CD4-positive, alpha-beta T cell (primary cell): ENCODE measurements at places on chromosomes 5 and 9.

- DNase-seq, result no peak
Measured at GRCh38 chr5:61840361-61840760, 465.6 kb upstream of the KIF2A start.

DNA sequence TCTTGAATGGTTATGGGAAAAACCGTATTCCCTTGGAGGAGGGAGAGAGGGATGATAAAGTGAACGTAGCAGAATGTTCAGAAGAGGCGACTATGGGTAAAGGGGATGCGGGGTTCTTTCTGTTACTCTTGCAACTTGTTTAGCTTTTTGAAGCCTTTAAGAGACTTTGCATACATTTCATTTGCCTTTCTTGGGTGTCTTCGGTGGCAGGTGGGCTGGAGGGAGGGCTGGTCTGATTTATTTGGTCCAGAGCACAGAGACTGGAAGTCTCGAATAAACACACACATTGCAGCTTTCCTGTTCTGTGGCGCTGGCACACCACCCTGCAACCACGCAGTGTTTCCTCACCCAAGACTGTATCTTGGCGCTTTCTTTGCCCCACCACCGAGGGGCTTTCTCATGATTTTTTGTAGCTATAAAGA, 23.2 kb downstream of the TTF1 start:
- DNase-seq, result no peak

DNA sequence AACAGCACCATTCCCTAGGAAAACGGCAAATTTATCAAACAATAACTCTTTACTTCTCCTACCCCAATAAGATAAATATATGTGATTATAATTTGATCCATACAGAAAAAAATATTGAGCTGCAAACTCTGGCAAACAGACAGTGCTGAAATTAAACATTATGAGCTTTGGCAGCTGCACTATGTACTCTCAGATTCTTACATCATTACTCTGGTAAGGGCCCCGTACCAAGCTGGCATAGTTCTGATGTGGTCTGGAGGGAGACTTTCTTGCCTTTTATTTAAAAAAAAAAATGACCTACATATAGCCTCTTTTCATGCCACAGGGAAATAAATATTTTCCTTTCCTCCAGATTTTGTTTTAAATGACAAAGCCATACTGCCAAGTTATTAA, 95.0 kb downstream of the NR6A1 start:
- DNase-seq, result no peak

DNA sequence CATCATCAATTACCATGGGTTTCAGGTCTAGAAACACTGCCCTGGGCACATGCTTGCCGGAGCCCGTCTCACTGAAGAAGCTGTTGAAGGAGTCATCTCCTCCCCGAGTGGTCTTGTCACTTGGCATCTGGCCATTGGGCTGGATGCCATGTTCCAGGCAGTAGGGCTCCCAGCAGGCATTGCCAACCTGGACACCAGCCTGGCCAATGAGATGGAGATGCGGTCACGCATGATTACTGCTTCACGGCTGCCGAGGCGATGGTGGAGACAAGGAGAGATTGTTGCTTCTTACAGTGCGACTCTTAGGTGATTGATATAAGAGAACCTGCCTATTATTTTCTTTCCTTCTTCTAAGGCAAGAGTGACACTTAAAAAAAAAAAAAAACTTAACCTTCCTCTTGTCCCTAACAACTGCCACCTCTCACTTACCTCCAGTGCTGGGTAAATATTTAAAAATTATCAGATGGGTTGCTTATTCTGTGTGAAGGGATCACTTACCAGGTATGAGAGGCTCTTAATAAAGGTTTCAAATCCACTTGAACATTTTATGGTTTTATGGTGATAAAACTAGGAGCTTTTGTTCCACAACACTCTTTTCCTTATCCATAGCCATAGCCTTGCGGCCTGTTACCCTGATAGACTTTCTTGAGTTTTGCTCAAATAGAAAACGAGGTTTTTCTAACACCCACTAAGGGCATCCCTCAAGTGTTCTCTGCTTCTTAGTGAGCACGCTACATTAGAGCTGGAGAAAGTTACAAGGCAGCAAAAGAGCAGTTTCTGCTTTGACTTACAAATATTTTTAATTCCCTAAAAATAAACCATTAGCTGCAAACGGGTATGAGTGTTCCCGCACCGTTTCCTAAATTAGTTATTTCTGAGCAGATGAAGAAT, 41.2 kb downstream of the NIM1K start:
- DNase-seq, result no peak

GRCh38 chr5:103469288-103470040, 93.1 kb downstream of the NUDT12 start:
- DNase-seq, result no peak

DNA sequence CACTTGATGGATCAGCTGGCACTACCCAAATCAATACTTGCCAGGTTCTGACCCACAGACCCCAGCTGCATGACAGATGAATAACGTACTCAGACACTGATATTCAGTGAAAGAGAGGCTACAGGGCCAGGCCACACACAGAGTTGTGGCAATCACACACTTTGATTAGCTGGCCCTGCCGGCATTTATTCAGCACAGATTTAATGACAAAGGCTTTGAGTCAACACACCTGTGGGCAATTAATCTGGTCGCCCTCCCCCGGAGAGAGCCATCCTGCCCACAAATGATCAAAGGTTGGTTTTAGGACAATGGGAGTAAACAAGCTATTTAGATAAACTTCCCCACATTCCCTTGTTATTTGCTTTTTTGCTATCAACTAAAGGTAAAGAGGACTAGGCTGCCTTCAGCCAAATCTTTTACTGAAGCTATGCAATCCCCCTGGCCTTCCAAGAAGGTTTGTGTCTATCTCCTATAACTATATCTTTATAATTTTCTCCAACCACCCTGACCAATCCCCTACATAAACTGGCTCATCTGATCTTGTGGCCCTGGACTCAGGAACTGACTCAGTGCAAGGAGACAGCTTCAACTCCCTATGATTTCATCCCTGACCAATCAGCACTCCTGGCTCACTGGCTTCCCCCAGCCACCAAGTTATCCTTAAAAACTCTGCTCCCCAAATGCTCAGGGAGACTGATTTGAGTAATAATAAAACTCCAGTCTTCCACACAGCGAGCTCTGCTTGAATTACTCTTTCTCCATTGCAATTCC, 12.7 kb upstream of the TRIM32 start:
- DNase-seq, result no peak

GRCh38 chr5:59843511-59844213, 49.9 kb downstream of the PDE4D start:
- DNase-seq, result no peak

DNA sequence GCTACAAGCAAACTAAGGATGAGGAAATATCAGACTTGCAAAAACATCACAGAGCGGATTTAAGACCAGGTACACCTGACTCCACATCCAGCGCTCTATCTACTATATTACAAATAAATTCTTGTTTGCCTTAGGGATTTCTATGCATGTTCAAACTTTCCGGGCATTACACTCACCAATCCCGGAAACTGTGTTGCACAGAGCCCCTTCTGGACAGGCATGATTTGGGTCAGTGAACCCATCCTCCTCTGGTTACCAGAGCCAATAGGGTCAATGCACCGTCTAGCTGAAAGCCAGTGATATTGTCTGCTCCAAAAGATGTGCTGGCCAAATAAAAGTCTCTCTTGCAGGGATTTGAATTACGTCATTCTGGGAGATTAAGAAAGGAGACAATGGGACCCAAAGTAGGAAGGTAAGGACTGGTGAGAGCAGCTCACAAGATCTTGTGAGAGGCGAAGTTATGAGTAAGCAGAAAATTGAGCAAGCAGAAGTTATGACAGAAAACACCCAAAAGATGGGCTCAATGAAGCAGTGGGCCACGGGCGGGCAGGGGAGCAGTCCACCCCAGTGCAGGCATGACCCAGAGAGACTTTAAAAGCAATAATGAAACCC, 155.8 kb upstream of the RAI14 start:
- DNase-seq, result no peak

GRCh38 chr5:77452351-77452750, 39.8 kb downstream of the WDR41 start:
- DNase-seq, result no peak

- DNase-seq, result no peak
Measured at GRCh38 chr5:36452424-36453006, 150.8 kb upstream of the RANBP3L start.

DNA sequence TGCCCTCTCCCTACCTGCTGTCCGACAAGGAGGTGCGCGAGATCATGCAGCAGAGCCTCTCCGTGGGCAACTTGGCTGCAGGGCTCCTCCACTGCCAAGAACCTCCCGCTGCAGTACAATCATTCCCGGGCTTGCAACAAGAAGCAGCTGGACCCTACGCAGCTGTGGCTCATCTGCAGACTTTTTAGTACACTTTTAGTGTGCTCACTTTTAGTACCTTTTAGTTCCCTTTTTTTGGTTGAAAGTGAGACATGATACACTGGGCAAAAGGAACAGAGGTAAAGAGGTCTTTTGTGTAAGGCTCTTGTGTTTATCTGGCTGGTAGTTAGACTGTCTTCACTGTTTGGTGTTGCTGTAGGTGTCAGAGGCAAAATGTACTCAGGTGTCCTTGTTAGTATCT, 58.1 kb upstream of the SPTLC1 start:
- DNase-seq, result no peak

- DNase-seq, result no peak
Measured at GRCh38 chr5:125176005-125176390, 429.6 kb upstream of the ZNF608 start.

DNA sequence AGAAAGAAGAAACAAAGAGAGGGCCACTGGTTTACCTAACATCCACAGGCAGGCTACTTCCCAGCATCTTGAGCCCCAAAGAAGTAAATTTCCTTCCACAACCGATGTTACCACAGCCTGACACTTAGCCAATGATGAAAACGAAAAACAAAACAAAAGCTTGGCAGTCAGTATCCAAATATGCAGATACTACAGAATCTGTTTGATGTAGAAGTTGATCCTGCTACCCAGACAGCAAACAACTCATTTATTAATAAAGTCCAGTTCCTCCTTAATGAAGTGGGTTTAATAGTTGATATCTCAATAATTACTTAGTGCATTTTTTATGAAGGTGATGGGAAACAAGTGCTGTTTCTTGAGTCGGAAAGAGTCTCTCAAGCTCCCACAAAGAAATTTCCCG, 67.1 kb upstream of the GABRP start:
- no peak for DNase-seq

DNA sequence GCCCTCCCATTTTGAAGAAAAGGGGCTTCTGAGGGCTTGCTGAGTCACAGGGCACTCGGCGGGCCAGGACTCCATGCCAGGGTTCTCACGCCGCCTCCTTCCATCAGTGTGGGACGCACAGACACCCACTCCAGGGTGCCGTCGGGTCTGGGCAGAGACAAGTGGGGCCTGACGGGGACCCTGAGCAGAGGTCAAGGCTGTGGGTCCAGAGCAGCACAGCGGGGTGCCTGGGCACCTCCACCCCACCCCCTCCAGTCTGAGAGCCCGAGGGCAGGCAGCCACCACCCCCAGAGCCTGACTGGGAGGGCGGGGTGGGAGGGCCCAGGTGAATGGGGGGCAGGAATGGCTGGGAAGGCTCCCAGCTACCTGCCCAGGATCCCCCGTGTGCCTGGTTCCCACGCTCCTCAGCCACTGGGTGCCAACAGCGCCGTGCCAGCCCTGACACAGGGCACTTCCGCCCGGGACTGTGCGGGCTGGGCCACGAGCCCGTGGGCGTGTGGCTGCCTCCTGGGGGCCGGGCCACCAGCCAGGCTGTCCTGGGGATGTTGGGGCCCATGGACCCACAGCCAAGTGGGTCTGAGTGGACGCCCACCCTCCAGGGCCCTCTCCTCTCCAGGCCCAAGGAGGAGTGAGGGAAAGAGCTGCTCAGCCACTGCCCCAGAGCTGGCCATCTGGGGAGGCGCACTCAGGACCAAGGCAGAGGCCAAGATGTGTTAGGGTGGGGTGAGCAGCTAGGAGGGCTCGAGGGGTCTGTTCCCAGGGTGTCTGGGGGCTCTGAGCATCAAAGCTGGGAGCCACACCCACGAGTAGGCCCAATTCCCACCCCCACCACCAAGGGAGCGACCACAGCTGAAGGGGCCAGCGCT, 10.1 kb upstream of the NRARP start:
- no peak for DNase-seq

- no peak for DNase-seq
Measured at GRCh38 chr5:6593148-6594016, 39.5 kb downstream of the NSUN2 start.

DNA sequence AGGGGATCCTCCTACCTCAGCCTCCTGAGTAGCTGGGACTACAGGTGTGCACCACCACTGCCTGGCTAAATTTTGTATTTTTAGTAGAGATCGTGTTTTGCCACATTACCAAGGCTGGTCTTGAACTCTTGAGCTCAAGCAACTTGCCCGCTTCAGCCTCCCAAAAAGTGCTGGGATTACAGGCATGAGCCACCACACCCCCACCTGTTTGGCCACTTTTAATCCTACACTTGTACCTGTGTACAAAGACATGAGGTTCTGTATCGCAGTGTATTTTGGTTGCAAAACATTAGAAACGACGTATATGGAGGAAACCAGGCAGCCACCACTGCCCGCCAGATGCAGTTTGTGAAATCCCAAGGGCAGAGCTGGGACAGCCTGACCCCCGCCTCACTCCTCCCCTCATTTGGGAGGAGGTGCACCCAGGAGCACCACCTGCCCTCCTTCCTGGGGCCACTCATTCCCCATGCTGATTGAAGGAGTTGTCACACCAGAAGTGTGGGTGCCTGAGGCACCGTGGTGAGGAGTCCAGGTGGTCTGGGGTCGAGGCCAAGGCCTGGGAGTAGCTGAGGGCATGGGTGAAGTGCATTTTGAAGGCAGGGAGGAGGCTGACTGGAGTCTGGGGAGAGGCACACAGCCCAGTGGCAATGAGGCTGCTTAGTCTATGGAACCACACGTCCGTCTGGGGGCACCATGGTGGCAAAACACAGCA, 39.3 kb upstream of the OLFM1 start:
- no peak for DNase-seq

DNA sequence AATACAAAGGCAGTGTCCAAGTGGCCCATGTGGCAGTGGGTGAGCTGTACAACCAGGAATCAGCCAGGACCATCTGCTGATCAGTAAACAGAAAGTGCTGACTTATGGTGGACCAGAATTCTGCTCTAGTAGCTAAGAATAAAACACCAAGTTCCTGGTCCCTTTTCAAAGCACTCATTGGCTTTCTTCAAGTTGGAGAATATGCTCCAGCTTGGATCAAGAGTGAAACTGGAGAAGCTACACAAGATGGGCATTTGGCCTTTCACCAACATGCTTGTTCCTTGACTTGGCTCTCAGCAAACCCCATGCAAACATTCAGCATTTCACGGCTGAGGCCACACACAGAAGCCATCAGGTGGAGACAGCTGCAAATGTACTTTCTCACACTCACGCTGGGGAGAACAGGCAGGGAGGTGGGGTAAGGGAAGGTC, 32.1 kb downstream of the MARCHF3 start:
- no peak for DNase-seq

DNA sequence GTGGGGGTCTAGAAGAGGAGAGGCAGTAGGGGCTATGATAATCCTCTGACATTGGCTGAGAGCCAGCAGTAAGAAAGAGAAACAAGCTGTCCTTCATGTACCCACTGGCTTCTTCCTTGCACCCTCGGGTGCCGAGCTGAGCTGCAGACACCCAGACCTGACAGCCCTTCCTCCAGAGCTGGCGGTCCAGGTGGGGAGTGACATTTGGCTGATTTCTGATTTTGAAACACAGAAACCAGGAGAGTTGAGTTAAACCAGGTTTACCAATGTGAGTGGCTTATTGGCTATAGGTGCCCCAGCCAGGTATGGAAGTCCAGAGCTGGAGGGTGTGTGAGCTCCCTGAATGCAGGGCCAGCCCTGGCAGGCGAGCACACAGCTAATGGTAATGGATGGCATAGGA, 59.2 kb downstream of the GADD45G start:
- DNase-seq, result no peak
